Suprapubic skin (tissue), 4 donors: ENCODE measurements at places on chromosomes 13 and 19. TPM values are rescaled to one million over a fixed set of nuclear protein-coding genes. Genes with fewer than 3 reads are reported as not detected.

- H3K36me3 ChIP-seq: no peaks in the 10 kb centered on the region
- peaks cover 17% of the 10 kb centered on the region for H3K27me3 ChIP-seq
- H3K27ac ChIP-seq: no peak overlapping the region
- DNase-seq: peak; percentile 47
These were observed 193.2 kb upstream of the SOX1 start for GRCh38 chr13:111873676-111874178.

GRCh38 chr19:39677961-39678889 lies 22.5 kb downstream of the LGALS16 start:
- H3K27ac ChIP-seq: no peak overlapping the region
- DNase-seq: no peak
- H3K4me1 ChIP-seq: peaks cover 9% of the 10 kb centered on the region
- H3K4me3 ChIP-seq: no peak overlapping the region

DNA sequence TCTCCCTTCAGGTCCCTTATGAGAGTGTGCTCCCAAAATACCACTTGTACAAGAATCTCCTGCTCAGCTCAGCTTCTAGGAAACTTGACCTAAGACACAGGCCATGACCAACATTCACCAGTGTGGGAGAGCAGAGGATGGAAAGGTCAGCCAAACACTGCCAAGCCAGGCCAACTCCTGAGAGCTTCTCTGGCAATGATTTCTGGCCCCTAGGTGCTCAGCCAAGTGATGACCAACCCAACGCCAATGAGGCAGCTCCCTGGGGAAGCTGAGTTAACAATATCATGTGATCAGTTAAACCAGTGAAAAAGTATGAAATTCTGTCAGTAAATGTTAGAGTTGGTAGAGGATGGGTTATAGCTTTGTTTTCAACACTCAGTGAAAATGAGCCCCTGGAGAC lies 49.1 kb upstream of the FLT1 start:
- no peak overlapping the region for H3K27ac ChIP-seq
- H3K27me3 ChIP-seq: peaks cover 6% of the 10 kb centered on the region
- no peak overlapping the region for H3K4me3 ChIP-seq

DNA sequence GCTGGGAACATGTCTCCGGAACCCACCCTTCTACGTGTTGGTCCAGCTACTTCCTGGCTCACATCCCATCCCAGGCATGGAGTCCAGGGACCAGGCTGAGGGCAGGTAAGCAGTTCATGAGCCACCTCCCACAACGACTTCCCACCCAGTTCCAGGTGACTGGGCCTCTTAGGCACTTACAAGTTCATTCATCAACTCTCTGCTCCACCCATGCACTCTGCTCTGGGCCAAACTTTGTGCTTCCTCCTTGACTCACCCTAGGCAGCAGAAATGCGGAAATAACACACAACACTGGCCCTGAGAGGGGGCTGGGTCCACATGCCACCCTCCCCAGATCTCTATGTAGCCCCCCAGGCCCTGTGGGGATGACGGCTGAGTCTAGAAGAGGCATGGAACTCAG lies 20.5 kb downstream of the IQCN start:
- no peak overlapping the region for H3K4me3 ChIP-seq
- H3K36me3 ChIP-seq: peaks cover 12% of the 10 kb centered on the region
- no peaks in the 10 kb centered on the region for H3K27me3 ChIP-seq
- DNase-seq: no peak
- H3K4me1 ChIP-seq: peaks cover 18% of the 10 kb centered on the region

DNA sequence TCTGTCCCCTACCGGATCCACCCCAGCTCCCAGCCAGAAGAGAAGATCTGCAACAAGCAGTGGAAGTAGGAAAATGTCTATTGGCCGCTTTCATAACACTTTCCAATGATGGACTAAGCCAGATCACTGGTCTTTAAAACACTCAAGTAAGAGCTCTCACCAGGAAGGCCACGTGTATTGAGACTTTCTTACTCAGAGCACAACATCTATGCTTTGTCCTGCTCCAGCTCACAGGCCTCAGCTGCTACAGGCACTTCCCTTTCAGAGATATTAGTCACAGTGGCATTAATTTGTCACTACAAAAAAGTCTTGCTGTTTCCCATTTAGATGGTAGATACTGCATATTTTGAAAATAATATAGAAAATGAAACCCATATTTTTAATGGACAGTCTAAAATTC lies 164.2 kb downstream of the ABCC4 start:
- H3K36me3 ChIP-seq: no peaks in the 10 kb centered on the region
- peak overlapping the region; percentile 31 for H3K27ac ChIP-seq
- DNase-seq: no peak
- H3K4me1 ChIP-seq: peaks cover 5% of the 10 kb centered on the region

- H3K4me3 ChIP-seq: peak overlapping the region; percentile 63
- H3K4me1 ChIP-seq: peaks cover 20% of the 10 kb centered on the region
- H3K36me3 ChIP-seq: no peaks in the 10 kb centered on the region
- no peak for DNase-seq
- H3K27me3 ChIP-seq: no peaks in the 10 kb centered on the region
- H3K27ac ChIP-seq: peak overlapping the region; percentile 85
These were observed 43.6 kb downstream of the ZNF611 start for GRCh38 chr19:52691215-52691610.

DNA sequence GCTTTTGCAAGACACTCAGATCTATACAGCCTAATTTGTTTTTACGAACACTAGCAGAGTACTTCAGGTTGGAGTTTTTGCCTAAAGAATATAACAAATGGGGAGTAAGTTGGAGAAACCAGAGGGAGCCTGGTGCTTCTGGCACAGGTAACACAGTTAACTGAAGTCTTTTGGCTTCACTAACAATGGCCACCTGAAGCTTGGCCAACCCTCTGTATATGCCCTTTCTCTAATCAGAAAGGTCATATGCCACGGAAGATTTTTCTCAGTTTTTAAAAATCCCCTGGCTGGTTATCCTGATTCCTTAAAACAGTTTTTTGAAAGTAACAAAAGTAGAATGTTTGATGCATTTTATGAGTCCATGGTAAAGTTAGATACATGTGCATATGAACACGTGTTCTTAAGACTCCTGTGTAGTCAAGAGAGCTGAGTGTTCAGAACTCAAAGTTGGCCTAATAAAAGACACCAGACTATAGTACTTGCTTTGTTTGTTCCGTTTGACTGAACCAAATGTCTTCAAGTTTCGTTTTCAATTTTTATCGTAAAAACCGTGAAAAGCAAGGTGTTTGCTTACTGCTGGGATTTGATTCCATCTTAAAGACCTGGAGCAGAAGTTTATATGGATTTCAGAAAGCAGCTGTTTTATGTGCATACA lies 137.5 kb downstream of the KCNRG start:
- H3K36me3 ChIP-seq: no peaks in the 10 kb centered on the region
- no peak for DNase-seq
- no peak overlapping the region for H3K4me3 ChIP-seq
- no peaks in the 10 kb centered on the region for H3K4me1 ChIP-seq
- H3K27ac ChIP-seq: no peak overlapping the region

GRCh38 chr19:28446511-28446910 lies 766.4 kb downstream of the UQCRFS1 start:
- H3K27me3 ChIP-seq: no peaks in the 10 kb centered on the region
- no peak overlapping the region for H3K27ac ChIP-seq
- no peak for DNase-seq
- H3K4me3 ChIP-seq: no peak overlapping the region
- H3K4me1 ChIP-seq: no peaks in the 10 kb centered on the region
- no peaks in the 10 kb centered on the region for H3K36me3 ChIP-seq

Gene IRGC
- not detected for total RNA-seq

Gene ADGRE2
- 12.4 TPM for total RNA-seq

Gene TPTE2
- total RNA-seq: not detected

Gene SOX1
- not detected for total RNA-seq

GRCh38 chr13:112820318-112820717 lies 130.5 kb downstream of the ATP11A start:
- H3K4me3 ChIP-seq: no peak overlapping the region
- peak; percentile 37 for DNase-seq
- no peaks in the 10 kb centered on the region for H3K27me3 ChIP-seq
- no peak overlapping the region for H3K27ac ChIP-seq
- peaks cover 82% of the 10 kb centered on the region for H3K36me3 ChIP-seq

DNA sequence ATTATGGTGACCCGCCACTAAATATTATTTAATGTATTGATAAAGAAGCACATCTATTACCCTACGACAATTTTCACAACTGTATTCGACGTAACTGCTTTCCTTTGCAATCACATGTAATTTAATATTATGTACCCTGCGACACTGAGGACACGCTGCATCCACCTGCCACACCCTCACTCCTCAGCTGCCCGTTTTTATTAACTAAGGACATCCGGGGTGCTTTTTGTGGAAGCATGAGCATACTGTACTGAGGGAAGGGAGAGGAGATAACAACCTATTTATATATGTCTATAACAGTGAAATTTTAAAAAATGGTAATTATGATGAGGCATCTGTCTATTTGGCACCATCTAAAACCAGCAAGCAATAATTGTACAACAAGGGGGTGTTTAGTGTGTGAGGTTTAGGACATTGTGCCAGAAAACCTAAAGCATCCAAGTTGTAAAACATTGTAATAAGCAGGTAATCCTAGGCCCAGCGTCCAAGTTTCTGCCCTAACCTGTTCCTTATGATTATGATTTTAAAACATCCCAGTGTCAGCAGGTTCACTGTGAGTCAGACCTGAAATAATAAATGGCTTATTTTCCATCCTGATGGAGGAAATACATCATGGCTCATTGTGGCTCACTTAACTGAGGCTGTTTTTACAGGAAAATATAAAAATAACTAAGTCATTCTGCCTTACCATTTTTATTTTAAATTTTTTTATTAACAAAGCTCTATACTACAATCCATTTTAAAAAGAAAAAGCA lies 56.3 kb downstream of the FOXO1 start:
- no peak overlapping the region for H3K27ac ChIP-seq
- DNase-seq: no peak
- no peak overlapping the region for H3K4me3 ChIP-seq
- peaks cover 30% of the 10 kb centered on the region for H3K4me1 ChIP-seq
- H3K27me3 ChIP-seq: no peaks in the 10 kb centered on the region

- H3K36me3 ChIP-seq: no peaks in the 10 kb centered on the region
- peaks cover 10% of the 10 kb centered on the region for H3K4me1 ChIP-seq
- no peak overlapping the region for H3K4me3 ChIP-seq
- no peaks in the 10 kb centered on the region for H3K27me3 ChIP-seq
- no peak overlapping the region for H3K27ac ChIP-seq
These were observed 476.2 kb downstream of the KLF12 start for GRCh38 chr13:73657821-73658540.

Gene CNFN
- total RNA-seq: 52.9 TPM

Gene TTC9B
- not detected for total RNA-seq

DNA sequence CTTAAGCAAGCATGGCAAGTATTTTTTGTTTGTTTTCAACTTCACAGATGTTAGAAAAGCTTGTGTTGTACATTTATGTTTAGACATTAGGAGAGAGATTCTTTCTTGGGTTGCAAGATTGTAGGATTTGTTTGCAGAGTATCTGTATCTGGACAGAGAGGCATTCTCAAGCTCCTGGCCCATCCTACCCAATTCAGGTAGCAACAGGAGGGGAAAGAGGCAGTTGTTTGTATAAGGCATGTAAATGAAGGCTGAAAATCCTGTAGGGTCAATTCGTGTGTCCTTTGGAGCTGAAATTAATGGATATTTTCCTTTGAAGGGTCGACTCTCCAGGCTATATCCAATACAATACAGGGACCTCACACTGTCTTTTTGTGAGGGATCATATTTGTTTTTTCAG lies 147.3 kb downstream of the KCNRG start:
- no peak overlapping the region for H3K4me3 ChIP-seq
- H3K4me1 ChIP-seq: no peaks in the 10 kb centered on the region
- DNase-seq: no peak

Gene HCN2
- 0.64 TPM for total RNA-seq

DNA sequence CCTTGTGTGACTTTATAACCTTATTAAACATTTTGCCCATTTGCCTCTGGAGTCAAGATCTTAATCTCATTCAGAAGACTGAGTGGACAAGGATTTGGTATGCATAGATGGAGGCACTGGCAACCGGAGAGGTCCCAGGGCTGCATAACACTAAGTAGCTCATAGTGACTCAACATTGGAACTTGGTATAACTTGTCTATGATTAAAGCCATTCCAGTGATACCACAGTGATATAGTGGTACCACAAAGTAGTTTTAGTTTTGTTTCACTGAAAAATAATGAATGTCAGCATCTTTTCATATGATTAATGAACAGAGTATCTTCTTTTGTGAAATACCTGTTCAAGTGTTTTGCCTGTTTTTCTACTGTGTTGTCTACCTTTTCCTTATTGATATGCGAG lies 26.4 kb downstream of the CDK8 start:
- peaks cover 5% of the 10 kb centered on the region for H3K4me1 ChIP-seq
- no peaks in the 10 kb centered on the region for H3K27me3 ChIP-seq
- peaks cover 6% of the 10 kb centered on the region for H3K36me3 ChIP-seq
- no peak overlapping the region for H3K4me3 ChIP-seq
- no peak for DNase-seq

Gene PRDX2
- total RNA-seq: 270 TPM

Gene ANKLE1
- total RNA-seq: 1.3 TPM

DNA sequence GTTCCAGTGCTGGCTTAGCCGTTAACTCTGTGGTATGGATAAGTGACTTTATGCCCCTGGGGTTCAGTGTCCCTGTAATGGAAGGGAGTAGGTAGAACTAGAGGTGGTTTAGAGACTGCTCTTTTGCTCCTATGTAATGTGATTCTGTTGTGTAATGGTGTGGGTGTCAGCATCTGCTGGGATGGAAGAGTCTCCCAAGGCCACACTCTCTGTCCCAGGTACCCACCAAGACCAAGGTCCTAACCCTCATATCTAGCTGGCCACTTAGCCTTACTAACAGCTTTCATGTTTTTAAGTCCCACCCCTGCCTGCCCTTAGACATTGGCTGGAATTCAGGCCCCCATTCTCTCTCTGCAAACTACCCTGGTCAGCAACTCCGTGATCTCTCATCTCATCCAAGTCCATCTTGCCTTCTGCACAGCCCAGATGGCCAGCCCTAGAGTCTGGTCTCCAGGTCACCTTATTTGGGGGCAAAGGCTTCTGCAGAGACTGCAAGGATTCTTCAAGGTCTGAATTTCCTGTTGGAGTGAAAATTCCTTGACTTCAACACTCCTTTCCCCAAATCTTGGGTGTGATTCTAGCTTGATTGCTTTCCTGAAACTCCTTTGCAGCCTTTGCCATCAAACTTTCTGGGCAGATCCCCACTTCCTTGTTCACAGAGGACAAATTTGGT lies 48.4 kb downstream of the SERP2 start:
- H3K4me3 ChIP-seq: no peak overlapping the region
- H3K27ac ChIP-seq: no peak overlapping the region
- DNase-seq: no peak
- peaks cover 4% of the 10 kb centered on the region for H3K27me3 ChIP-seq
- H3K36me3 ChIP-seq: no peaks in the 10 kb centered on the region
- H3K4me1 ChIP-seq: no peaks in the 10 kb centered on the region

- no peak overlapping the region for H3K4me3 ChIP-seq
- H3K4me1 ChIP-seq: peaks cover 4% of the 10 kb centered on the region
These were observed 245.2 kb downstream of the DNAJC15 start for GRCh38 chr13:43268632-43269031.

Gene GRIN3B
- 0.13 TPM for total RNA-seq

DNA sequence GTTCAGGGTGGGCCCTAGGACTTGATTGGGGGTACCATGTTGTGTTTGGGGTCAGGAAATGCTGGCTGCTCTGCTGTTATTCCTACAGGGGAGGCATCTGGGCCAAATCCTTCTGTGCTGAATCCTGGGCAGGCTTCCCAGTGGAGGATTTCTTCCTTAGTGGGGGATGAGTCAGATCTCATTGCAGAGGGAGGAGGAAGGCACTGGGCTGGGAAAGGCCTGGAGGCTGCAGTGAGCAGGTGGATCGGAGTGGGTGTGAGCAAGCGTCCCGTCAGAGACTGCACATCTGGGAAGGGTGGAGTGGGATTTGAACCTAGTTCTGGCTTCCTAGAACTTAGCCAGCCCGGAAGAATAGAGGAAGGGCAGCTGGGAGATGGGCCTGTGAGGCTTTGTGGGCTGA lies 11.5 kb downstream of the CCDC124 start:
- H3K4me3 ChIP-seq: no peak overlapping the region
- peaks cover 43% of the 10 kb centered on the region for H3K4me1 ChIP-seq
- H3K27ac ChIP-seq: no peak overlapping the region
- no peak for DNase-seq
- peaks cover 8% of the 10 kb centered on the region for H3K27me3 ChIP-seq
- H3K36me3 ChIP-seq: peaks cover 10% of the 10 kb centered on the region

Gene SIGLEC7
- not detected for total RNA-seq
